ENCODE measurements at places on chromosomes 3 and 15. TPM values are rescaled to one million over a fixed set of nuclear protein-coding genes. Genes with fewer than 3 reads are reported as not detected.

- DNase-seq, result no peak
Observed at GRCh38 chr3:81829937-81830336, 68.5 kb upstream of the GBE1 start.

GRCh38 chr15:100801256-100801900 lies 78.3 kb upstream of the ALDH1A3 start:
- DNase-seq, result no peak

GRCh38 chr3:94176988-94177745 lies 114.3 kb downstream of the NSUN3 start:
- DNase-seq, result no peak

The MFGE8 gene
- 247 TPM for polyA plus RNA-seq

Data from SK-N-SH (cell line).